ENCODE measurements at places on chromosomes 16 and 17. TPM values are rescaled to one million over a fixed set of nuclear protein-coding genes. Genes with fewer than 3 reads are reported as not detected.

GRCh38 chr17:80010283-80010858, 25.3 kb downstream of the TBC1D16 start:
- H3K27ac ChIP-seq, result no peak overlapping the region
- H3K4me1 ChIP-seq, result no peaks in the 10 kb centered on the region
- no peaks in the 10 kb centered on the region for H3K27me3 ChIP-seq
- no peak for DNase-seq
- H3K4me3 ChIP-seq, result no peak overlapping the region
- H3K36me3 ChIP-seq, result peaks cover 19% of the 10 kb centered on the region

DNA sequence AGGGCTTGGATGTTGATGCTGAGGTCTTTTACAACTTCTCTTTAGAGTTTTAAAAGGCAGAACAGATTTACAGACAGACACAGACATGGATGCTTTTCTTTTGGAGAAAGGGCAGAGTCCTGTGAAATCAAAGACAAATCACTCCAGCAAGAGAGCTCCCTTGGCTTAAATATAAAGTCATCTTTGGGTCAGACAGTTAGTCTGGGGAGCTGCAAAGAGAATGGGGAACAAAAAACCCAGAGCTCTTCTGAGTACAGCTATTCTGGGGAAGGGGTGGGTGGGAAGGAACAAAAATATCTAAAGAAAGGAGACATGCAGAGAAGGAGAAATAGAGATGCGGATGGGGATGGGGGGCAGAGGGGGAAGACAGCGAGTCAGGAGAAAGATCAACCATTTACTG, 266.6 kb downstream of the XYLT1 start:
- DNase-seq, result no peak
- no peaks in the 10 kb centered on the region for H3K36me3 ChIP-seq
- H3K27ac ChIP-seq, result no peak overlapping the region
- H3K4me1 ChIP-seq, result no peaks in the 10 kb centered on the region
- no peaks in the 10 kb centered on the region for H3K27me3 ChIP-seq
- no peak overlapping the region for H3K4me3 ChIP-seq

GRCh38 chr17:78142119-78142861, 3.9 kb upstream of the C17orf99 start:
- DNase-seq, result no peak
- H3K27ac ChIP-seq, result no peak overlapping the region
- no peaks in the 10 kb centered on the region for H3K36me3 ChIP-seq
- no peak overlapping the region for H3K4me3 ChIP-seq
- peaks cover 26% of the 10 kb centered on the region for H3K4me1 ChIP-seq

The CCL7 gene
- total RNA-seq, result not detected

DNA sequence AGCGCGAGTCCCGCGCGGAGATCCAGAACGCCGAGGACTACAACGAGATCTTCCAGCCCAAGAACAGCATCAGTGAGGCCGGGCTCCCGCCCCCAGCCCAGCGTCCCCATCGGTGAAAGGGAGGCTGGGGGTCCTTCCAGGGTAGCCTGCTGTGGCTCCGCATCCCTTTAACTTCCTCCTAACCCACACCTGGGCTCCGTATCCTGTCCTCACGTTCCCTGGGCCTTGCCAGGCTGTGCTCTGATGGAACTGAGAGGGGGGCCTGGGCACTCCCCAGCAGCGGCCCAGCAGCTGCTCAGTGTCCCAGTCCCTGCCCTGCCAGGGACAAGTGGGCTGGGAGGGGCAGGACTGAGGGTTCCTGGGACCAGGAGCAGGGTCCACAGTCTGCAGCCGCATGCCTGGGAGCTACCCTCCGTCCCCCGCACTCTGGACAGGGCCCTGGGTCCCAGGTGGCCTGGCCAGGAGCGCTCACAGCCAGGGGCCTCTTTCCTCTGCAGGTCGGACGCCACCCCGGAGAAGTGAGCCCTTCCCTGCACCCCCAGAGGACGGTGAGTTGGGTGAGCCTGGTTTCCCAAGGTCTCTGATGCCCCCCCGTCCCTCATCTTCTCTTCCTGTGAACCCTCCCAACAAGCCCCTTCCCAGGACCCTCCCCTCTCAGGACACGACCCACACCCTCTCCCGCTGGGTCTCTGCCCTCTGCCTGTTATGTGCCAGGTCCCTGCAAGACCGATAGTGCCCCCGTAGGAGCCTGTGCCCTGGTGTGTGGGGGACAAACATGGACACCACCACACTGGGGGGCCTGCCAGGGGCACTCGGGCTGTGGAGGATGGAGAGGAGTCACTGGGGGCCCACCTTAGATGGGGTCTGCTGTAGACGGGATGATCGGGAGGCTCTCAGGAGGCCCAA, 18.1 kb downstream of the KATNB1 start:
- DNase-seq, result no peak
- 0 out of 2 replicates have a peak, but pooled peaks cover 2% of the 10 kb centered on the region for H3K36me3 ChIP-seq
- peaks cover 5% of the 10 kb centered on the region for H3K4me1 ChIP-seq
- no peak overlapping the region for H3K27ac ChIP-seq

- DNase-seq, result no peak
- H3K27me3 ChIP-seq, result no peaks in the 10 kb centered on the region
- no peak overlapping the region for H3K27ac ChIP-seq
- no peaks in the 10 kb centered on the region for H3K4me1 ChIP-seq
- H3K36me3 ChIP-seq, result no peaks in the 10 kb centered on the region
These were observed 30.3 kb upstream of the KSR1 start for GRCh38 chr17:27425991-27426390.

GRCh38 chr16:86960266-86960665, 356.9 kb downstream of the C16orf95 start:
- H3K27me3 ChIP-seq, result no peaks in the 10 kb centered on the region
- DNase-seq, result no peak
- H3K4me3 ChIP-seq, result no peak overlapping the region
- H3K27ac ChIP-seq, result no peak overlapping the region

The GGNBP2 gene
- 81.9 TPM for total RNA-seq

GRCh38 chr17:15490634-15491261, 23.3 kb upstream of the CDRT4 start:
- peak; percentile 70 for DNase-seq
- H3K4me1 ChIP-seq, result 0 out of 2 replicates have a peak, but pooled peaks cover 5% of the 10 kb centered on the region

The APOH gene
- total RNA-seq, result not detected

The ITGA2B gene
- total RNA-seq, result 0.38 TPM

GRCh38 chr16:54194334-54194743, 92.2 kb downstream of the IRX3 start:
- H3K27ac ChIP-seq, result peak overlapping the region; percentile 65
- H3K36me3 ChIP-seq, result no peaks in the 10 kb centered on the region
- H3K27me3 ChIP-seq, result no peaks in the 10 kb centered on the region
- peak overlapping the region; percentile 58 for H3K4me3 ChIP-seq

The ABCA6 gene
- not detected for total RNA-seq

- no peaks in the 10 kb centered on the region for H3K27me3 ChIP-seq
- H3K36me3 ChIP-seq, result peaks cover 92% of the 10 kb centered on the region
- DNase-seq, result no peak
These were observed 11.1 kb downstream of the COG1 start for GRCh38 chr17:73203788-73204479.

GRCh38 chr16:3027489-3027795, 3.6 kb downstream of the THOC6 start:
- peaks cover 11% of the 10 kb centered on the region for H3K27me3 ChIP-seq
- H3K27ac ChIP-seq, result peak overlapping the region; percentile 22
- H3K4me1 ChIP-seq, result peaks cover 33% of the 10 kb centered on the region
- DNase-seq, result peak; percentile 63
- H3K36me3 ChIP-seq, result peaks cover 6% of the 10 kb centered on the region

DNA sequence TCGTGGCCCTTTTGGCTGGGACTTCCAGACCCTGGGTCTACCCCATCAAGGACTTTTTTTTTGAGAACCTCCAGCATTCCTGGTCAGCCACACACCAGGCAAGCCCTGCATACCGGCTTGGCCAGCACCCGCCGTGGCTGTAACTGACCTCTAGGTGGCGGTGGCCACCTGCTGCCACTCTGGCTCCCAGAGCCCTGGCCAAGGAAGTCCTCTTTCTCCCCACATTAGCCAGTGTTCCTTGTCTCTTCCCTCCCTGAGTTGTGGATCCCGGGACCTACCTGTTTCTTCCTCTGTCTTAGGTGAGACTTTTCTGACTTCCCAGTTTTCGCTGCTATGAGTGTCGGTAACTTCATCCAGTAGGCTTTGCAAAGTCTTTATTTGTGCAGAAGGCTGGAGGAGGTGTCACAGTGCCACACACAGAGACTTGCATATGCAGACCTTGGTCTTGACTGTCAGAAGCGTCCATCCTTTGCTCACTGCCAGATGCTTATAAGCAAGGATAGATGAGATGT, 348.3 kb downstream of the CPPED1 start:
- DNase-seq, result peak; percentile 67
- no peak overlapping the region for H3K4me3 ChIP-seq
- H3K27me3 ChIP-seq, result 0 out of 2 replicates have a peak, but pooled peaks cover 3% of the 10 kb centered on the region
- H3K36me3 ChIP-seq, result no peaks in the 10 kb centered on the region
- H3K4me1 ChIP-seq, result no peaks in the 10 kb centered on the region

The CMTM2 gene
- 5.4 TPM for total RNA-seq

GRCh38 chr17:30210366-30210765, 25.1 kb downstream of the SLC6A4 start:
- no peaks in the 10 kb centered on the region for H3K36me3 ChIP-seq
- DNase-seq, result no peak
- H3K4me1 ChIP-seq, result no peaks in the 10 kb centered on the region
- H3K4me3 ChIP-seq, result no peak overlapping the region
- no peaks in the 10 kb centered on the region for H3K27me3 ChIP-seq

DNA sequence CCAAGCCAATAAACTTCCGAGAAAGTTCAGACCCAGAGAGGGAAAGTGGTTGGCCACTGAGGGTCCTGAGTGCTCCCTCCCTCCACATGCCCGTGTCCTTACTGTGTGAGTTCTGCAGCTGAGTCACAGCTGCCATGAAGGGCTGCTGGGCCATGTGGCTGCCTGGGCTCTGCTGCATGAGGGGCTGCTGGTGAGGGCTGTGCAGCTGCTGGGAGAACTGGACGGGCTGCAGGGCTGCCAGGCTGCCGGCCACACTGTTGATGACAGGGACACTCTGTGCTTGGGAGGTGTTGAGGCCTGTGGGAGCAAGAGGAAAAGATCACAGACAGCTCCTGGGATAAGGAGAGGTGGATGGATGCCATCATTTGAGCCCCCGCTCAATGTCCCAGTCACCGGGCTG, 44.0 kb downstream of the HNF1B start:
- no peaks in the 10 kb centered on the region for H3K36me3 ChIP-seq
- H3K4me3 ChIP-seq, result no peak overlapping the region
- no peak overlapping the region for H3K27ac ChIP-seq
- no peak for DNase-seq
- H3K27me3 ChIP-seq, result no peaks in the 10 kb centered on the region

DNA sequence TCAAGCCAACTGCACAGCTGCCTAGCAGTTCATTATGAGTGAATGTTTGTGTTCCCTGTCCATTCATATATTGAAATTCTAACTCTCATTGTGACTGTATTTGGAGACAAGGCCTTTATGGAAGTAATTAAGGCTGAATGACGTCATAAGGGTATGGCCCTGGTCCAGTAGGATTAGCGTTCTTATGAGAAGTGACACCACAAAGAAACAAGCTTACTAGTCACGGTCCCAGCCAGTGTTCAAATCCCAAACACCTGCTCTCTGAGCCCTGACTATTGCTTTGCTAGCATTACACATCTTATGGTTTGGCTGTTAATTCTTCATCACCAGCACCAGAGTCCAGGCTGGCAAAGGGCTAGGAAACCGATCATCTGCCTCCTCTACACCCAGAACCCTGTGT, 2.2 kb downstream of the ZNF668 start:
- DNase-seq, result peak; percentile 93
- no peaks in the 10 kb centered on the region for H3K27me3 ChIP-seq
- peaks cover 9% of the 10 kb centered on the region for H3K36me3 ChIP-seq
- peaks cover 7% of the 10 kb centered on the region for H3K4me1 ChIP-seq
- peak overlapping the region; percentile 94 for H3K4me3 ChIP-seq

The CDH8 gene
- total RNA-seq, result not detected

DNA sequence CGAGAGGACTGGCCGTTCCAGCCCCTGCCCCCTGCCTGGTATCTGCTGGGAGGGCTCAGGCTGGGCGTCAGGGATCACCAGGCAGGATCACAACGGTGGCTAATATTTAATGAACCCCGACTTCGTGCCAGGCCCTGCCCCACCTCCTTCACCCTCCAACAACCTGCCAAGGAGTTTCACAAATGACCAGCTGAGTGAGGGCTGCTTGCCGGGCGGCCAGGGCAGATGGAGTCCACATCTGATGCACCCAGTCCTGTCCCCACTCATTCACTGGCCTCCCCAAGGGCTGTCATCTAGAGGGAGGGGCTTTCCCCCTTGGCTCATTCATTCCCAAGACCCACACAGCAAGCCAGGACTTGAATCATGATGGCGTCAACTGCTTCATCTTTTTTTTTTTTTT, 17.5 kb downstream of the UBALD1 start:
- H3K4me1 ChIP-seq, result peaks cover 13% of the 10 kb centered on the region
- no peak overlapping the region for H3K4me3 ChIP-seq
- H3K27me3 ChIP-seq, result 0 out of 2 replicates have a peak, but pooled peaks cover 2% of the 10 kb centered on the region
- H3K36me3 ChIP-seq, result no peaks in the 10 kb centered on the region
- DNase-seq, result no peak

DNA sequence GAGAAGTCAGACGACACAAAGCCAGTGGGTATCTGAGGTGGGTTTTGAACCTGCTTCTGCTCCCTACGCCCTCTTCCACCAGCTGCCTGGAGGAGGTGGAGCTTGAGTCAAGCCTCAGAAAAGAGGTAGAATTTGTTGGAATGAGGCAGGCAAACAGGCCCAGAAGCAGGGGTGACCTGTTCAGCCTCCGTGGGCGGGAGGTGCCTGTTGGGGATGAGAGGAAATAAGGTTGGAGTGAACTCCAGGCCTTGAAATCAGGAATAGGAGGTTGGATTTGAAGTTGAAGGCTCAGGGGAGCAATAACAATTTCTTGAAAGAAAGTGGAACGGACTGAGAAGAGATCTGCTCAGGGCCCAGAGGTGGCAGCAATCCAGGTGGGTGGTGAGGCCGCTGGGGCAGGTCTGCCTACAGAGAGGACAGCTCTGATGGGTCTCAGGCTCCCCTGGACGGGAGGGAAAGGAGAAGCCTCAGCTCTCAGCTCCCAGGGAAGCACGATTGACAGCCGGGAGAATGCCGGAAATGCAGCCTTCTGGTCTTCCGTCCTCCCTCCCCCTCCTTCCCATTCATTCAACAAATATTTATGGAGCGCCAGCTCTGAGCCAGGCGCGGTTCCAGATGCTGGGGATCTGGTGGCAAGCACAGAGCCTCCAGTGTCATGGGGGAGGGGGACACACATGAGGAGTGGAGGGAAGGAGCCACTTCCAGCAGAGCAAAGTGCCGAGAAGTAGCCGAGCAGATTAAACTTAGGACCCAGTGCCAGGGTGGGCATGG, 61.9 kb upstream of the CIBAR2 start:
- no peak for DNase-seq
- no peak overlapping the region for H3K27ac ChIP-seq
- H3K27me3 ChIP-seq, result no peaks in the 10 kb centered on the region
- H3K4me1 ChIP-seq, result peaks cover 24% of the 10 kb centered on the region
- peaks cover 8% of the 10 kb centered on the region for H3K36me3 ChIP-seq

DNA sequence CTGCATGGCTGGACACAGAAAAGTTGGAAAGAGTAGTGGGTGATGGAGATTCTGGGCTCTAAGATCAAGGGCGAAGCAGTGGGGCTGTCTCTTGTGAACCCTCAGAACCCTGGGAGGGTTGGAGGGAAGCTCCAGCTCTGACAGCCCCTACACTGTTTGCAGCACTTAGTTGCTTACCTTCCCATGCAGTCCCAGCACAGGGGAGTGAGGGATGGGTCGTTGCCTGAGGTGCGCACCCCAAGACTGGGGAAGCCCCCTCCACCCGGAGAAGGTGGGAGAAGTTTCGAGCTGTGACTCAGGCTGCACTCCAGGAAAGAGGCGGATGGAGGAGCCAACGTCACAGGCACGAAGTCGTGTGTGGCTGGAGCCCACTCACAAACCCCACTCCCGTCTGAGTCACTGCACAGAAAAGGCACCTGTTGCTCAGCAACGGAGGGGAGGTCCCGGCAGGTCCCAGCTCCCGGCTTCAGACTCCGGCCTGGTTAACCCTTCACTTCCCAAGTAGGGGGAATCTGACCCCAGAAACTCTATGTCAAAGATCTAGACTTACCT, 60.1 kb downstream of the AIPL1 start:
- H3K27me3 ChIP-seq, result no peaks in the 10 kb centered on the region
- no peaks in the 10 kb centered on the region for H3K36me3 ChIP-seq
- H3K4me3 ChIP-seq, result no peak overlapping the region
- H3K4me1 ChIP-seq, result no peaks in the 10 kb centered on the region
